ENCODE measurements at places on chromosomes 6 and 20.

GRCh38 chr20:19750101-19750606 is 7.9 kb upstream of the RIN2 start:
- no peak for DNase-seq

DNA sequence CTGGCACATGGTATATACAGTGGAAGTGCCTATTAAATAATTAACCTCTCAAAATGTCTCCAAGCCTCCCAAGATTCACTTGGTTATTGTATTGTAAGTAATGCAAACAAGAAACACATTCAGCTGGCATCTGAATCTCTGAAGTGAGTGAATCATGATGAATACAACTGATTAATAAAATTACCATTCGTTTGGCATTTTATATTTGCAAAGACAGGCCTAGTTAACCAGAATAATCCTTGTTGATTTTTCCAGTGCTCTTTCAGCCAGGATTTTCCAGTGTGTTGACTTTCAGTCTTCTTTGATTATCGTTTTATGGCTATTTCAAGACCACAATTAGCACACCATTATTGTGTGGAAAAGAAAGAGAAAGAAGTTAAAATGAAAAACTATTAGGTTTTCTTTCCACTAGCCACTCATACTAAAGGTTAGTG is 20.3 kb downstream of the SLC22A2 start:
- no peak for DNase-seq

GRCh38 chr6:143107911-143108761 is 47.4 kb downstream of the AIG1 start:
- no peak for DNase-seq

GRCh38 chr20:40724566-40724965 is 35.5 kb upstream of the MAFB start:
- DNase-seq, result no peak

- DNase-seq, result peak; percentile 27
Observed at GRCh38 chr6:68967549-68968300, 332.6 kb downstream of the ADGRB3 start.

- no peak for DNase-seq
Observed at GRCh38 chr6:52999456-52999855, 4.4 kb upstream of the GSTA4 start.

DNA sequence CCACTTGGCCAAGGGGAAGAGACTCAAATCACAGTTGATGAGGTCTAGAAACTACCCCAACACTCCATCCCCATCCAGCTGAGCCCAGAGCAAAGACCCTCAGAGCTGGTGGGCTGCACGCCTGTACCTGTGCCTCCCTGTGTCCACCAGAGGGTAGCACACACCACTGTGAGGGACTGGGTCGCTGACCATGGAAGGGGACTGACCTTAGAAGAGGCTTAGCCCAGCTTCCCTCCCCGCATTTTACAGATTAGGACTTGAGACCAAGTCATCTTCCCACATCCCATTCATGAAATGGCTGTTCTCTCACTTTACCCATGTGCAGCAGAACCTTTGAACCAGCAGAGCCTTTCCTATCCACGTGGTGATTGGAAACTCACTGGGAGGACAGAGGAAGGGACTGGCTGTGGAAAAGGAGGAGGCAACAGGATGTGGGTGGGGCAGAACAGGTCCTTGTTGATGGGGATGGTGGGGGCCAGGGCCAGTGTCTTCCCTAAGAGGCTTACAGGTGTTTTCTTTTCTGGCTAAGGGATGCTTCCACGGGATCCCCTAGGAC is 44.3 kb downstream of the CPXM1 start:
- DNase-seq, result no peak

DNA sequence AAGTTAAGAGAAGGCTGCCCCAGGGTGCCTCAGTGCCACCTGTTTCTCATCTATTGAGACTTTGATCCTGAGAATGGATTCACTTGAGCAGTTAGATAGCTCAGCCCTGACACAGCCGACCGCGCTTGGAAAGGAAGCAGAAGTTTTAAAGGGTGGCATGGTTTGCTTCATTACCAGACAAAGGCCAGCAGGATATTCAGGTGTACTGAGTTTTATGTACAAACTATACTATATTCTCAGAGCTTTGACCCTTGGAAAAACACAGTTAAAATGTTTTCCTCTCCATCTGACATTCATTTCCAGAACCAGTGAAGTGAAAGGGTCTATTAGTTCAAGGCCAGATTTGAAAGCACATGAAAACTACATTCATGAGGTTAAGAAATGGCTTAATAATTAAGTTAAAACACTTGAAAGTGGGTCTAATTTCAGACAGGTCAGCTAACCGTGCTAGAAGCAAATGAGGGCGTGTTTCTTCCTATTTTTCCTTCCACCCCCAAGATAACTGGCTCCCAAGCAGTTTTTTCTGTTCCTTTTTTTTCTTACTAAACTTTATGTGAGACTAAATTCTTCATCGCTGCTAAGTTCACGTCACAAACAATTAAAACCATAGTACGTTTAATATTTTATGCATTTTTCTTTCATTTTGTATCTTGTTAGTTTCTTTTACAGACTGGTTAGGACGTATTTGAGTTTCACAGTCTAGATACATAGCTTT is 385.3 kb upstream of the SOX4 start:
- no peak for DNase-seq

DNA sequence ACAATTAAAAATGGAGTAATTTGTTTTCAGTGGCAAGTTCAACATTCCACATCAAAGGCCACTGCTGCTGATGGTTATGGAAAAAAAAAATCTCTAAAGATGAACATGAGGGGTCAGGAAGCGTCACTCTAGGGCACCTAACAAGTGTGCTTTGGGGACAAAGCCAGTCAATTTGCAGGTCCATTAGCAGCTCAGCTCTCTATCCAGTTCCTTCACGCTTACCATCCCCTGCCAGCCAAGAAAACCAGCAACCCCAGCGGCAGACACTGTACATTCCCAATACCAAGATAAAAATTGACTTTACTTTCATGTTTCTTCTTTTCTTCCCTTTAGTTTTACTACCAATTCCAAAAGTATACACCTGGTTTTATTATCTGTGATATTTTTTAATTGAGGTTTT is 10.1 kb downstream of the RFX6 start:
- no peak for DNase-seq

- DNase-seq, result no peak
Observed at GRCh38 chr6:54515713-54516112, 207.5 kb downstream of the TINAG start.

GRCh38 chr6:31575335-31575901 is at the start of gene TNF:
Gene TNF, plus strand, starts transcription at chr6:31575565. Its CDS starts 177 bp downstream, at chr6:31575742.
- peak; percentile 94 for DNase-seq

DNA sequence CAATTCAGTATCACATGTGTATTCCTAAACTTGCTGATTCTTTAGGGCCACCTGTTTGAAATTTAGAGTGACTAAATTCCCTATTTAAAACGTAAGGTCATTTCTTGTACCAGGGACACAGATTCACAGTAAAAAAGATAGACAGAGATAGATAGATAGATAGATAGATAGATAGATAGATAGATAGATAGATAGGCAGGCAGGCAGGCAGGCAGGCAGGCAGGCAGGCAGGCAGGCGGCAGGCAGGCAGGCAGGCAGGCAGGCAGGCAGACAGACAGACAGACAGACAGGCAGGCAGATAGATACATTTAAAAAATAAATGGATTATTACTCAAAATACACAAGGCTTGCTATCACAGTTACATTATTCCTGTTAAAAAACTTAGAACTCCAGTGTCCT is 54.2 kb downstream of the AGPAT4 start:
- DNase-seq, result no peak

- no peak for DNase-seq
Observed at GRCh38 chr6:16697437-16698161, 63.7 kb downstream of the ATXN1 start.

DNA sequence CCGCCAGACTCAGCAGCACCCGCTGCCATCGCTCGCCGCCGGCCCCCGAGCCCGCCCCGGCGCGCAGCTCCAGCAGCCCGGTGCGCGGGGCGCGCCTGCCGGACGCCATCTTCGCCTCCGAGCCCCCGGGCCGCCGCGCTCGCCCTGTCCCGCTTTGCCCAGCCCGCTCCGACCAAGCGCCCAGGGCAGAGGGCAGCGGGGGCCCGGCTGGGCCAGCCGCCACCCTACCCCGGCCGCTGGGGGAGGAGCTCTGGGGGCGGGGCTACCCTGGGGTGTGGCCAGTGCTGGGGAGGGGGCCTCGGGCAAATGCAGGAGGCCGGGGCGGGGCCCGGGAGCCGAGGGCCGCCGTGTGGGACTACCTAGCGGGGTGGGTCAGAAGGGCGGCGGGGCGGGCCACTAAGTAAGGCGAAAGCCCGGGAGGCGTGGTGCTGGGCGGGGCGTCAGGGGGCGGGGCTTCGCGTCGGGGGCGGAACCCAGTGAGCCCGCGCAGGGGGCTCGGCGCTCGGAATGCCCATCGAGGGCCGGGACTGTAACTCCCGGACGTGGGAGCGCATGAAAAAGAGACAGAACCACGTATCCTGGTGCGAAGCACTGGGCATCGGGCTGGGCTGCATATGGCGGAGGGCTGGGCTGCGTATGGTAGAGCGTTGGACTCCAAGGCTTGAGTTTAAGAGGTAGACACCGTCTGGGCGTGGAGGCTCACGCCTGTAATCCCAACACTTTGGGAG is at the start of gene SNTA1:
SNTA1 (minus strand) TSS at position 252 of the 728 bp plus-strand sequence; CDS start at position 109, 143 bp downstream.
- peak; percentile 94 for DNase-seq

- DNase-seq, result no peak
Observed at GRCh38 chr6:48036316-48036715, 74.7 kb downstream of the PTCHD4 start.

- DNase-seq, result no peak
Observed at GRCh38 chr6:7215131-7215530, 97.9 kb downstream of the SSR1 start.

DNA sequence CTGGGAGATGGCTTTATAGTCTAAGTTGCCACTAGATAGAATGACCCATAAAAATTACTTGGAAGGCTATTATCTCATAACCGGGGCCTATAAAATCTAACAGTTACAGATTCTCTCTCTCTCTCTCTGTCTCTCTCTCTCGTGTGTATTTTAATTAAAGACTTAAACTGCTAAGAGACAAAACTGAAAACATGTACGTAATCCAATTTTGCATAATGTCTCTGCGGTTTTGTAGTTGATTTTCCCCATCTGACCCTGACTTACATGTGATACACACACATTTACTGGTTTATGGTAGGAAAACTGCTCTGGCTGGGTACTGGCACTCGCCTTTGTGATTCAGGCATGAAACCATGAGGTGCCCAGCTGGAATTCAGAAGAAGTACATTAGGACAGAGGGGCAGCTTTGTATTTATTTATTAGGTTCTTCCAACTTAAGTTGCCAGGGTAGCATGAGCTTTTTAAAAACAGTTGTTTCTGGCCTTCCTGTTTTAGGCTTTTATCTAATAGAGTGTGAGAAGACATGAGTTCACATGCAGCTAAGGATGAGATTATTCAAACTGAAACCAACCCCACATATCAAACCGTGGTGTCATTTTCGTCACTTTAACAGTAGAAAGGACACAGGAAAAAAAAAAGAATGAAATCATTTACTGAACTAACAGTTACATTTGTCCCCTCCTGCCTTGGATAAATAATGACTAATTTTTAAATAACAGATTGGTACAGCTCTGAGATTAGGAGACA is 182.5 kb downstream of the GMPR start:
- DNase-seq, result peak; percentile 83

GRCh38 chr6:53492860-53493634 is 51.9 kb downstream of the GCLC start:
- peak; percentile 69 for DNase-seq

DNA sequence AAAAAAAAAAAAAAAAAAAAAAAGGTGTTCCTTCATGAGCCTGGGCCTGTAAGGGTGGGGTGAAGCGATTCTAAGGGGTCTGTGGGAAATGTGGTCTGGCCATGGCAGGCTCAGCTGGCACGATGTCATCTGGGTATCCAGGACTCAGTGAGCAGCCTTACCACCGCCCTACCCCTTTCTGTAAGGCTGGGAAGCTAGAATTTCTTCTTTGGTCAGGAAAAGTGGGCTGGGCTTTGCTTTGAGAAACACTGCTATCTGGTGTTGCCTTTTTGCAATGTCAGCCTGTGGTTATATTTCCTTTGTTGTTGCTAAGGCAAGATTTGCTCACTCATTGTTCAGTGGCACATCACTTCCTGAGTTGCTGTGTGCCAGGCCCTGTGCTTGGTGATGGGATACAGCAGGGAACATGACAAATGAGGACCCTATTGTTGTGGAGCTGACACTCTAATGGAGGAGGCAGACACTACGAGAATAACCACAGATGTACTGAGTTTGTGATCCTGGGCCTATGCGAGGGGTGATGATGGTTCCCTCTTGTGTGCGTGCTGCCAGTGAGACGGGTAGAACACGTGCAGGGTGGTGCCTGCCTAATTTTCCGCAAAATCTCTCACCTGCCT is 45.9 kb upstream of the ZNFX1 start:
- DNase-seq, result peak; percentile 26

- DNase-seq, result no peak
Observed at GRCh38 chr6:42389736-42390135, 62.0 kb downstream of the TRERF1 start.

DNA sequence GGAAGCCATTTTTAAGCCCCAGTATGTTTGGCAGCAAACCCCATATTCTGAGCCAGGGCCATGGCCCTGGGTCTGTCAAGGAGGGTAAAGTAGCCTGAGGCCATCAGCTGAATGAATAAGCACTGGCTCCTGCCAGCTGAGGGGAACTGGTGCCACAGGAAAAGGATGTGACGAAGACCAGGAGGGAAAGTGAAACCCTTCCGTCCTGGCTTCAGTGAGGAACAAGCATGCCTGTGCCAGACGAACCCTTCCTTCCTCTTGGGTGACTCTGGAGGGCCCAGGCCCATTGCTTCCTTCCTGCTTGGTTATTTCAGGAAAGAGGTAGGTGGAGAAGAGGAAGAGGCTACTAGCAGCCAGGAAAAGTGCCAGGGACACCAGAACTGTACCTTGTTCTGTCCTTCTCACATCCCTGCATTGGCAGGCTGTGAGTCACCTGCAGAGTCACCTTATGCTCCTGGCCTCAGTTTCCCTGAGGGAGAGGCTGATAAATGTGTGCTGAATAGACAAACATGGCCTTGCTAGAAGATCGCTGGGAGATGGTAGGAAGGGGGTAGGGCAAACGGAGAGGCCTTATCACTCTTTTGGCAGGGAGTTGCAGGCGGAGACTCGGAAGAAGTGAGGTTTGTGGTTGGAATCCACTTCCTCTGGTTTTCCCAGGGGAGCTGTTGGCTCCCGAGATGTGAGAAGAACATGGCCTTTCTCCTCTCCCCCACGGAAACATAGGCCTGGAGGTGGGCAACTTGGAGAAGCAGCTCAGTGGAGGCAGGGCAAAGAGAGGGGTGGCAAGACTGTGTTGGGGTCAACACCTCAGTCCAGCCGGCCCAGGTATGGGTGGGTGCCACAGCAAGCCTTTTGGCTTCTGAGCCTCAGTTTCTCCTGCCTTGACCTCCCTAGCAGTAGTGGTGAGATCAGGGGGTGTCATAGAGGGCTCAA is 37.4 kb downstream of the COX4I2 start:
- peak; percentile 85 for DNase-seq

GRCh38 chr6:50842861-50843384 is 24.3 kb downstream of the TFAP2B start:
- no peak for DNase-seq

GRCh38 chr20:58471193-58472164 is 43.7 kb downstream of the APCDD1L start:
- DNase-seq, result no peak

Measured in CD4-positive, alpha-beta T cell treated with Interferon alpha-2 for 1 hour (primary cell).